Right atrium auricular region (tissue), 2 donors: ENCODE measurements at places on chromosomes 12 and 14. TPM values are rescaled to one million over a fixed set of nuclear protein-coding genes. Genes with fewer than 3 reads are reported as not detected.

The CAPZA3 gene
- not detected for total RNA-seq

- H3K36me3 ChIP-seq: peaks cover 23% of the 10 kb centered on the region
- no peaks in the 10 kb centered on the region for H3K4me1 ChIP-seq
- peak; percentile 69 for DNase-seq
- H3K4me3 ChIP-seq: peak overlapping the region; percentile 56
- H3K27ac ChIP-seq: peak overlapping the region; percentile 94
Observed at GRCh38 chr12:118136559-118137003, 657 bp downstream of the PEBP1 start.

The TMTC2 gene
- total RNA-seq: 2.9 TPM

The COL2A1 gene
- not detected for total RNA-seq

DNA sequence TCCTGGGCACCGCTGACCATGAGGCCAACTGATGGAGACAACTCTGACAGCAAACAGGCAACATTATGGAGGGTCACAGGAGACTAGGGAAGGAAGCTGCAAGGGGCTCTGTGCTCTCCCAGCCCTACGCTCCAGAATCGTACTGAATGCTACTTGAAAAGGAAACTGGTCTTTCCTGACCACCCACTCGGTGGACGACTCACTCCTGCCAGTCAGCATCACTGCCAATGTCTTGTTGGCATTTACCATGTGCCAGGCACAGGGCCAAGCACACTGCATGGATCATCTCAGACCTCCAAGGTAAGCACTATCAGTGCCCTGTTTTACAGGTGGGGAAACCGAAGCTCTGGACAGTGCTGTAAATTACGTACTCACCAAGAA lies 38.0 kb downstream of the CCDC85C start:
- H3K4me3 ChIP-seq: no peak overlapping the region
- H3K36me3 ChIP-seq: no peaks in the 10 kb centered on the region
- no peaks in the 10 kb centered on the region for H3K4me1 ChIP-seq
- no peaks in the 10 kb centered on the region for H3K27me3 ChIP-seq

- peak; percentile 61 for DNase-seq
- no peaks in the 10 kb centered on the region for H3K27me3 ChIP-seq
- no peaks in the 10 kb centered on the region for H3K36me3 ChIP-seq
- no peak overlapping the region for H3K4me3 ChIP-seq
- H3K27ac ChIP-seq: peak overlapping the region; percentile 14
Observed at GRCh38 chr14:51293149-51293911, 53.3 kb downstream of the TMX1 start.

DNA sequence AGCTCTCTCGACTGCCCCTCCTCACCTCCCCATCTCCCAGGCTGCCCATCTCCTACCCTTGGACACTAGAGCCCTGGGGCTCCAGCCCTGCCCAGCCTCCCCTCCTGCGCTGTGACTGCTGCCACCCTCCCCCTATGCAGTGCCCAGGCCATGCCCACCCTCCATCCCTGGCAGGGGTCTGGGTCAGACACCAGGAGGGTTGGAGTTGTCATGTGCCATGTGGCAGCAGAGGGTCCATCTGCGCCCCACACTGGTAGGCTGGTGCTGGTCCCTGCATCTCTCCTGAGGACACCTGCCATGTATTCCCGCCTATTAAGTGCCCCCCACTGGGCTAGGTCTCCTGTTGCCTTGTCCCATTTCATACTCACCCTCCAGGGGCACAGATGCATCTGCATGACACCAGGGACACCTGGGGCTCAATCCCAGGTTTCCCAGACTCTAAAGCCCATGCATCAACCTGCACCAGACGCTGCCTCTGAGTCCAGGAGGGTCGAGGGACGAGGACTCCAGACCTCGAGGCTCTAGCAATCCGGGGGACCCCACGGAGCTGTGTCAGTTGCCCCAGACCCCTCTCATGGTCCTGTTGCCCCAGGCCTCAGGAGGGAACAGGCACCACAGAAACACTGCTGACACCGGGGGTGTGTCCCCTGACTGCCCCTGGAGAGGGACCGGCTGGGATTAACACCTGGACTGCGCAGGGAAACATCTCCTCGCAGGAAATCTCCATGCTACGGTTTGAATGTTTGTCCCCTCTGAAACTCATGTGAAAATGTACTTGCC lies 23.4 kb upstream of the SFSWAP start:
- DNase-seq: no peak
- no peak overlapping the region for H3K4me3 ChIP-seq
- no peak overlapping the region for H3K27ac ChIP-seq
- no peaks in the 10 kb centered on the region for H3K27me3 ChIP-seq
- no peaks in the 10 kb centered on the region for H3K4me1 ChIP-seq

DNA sequence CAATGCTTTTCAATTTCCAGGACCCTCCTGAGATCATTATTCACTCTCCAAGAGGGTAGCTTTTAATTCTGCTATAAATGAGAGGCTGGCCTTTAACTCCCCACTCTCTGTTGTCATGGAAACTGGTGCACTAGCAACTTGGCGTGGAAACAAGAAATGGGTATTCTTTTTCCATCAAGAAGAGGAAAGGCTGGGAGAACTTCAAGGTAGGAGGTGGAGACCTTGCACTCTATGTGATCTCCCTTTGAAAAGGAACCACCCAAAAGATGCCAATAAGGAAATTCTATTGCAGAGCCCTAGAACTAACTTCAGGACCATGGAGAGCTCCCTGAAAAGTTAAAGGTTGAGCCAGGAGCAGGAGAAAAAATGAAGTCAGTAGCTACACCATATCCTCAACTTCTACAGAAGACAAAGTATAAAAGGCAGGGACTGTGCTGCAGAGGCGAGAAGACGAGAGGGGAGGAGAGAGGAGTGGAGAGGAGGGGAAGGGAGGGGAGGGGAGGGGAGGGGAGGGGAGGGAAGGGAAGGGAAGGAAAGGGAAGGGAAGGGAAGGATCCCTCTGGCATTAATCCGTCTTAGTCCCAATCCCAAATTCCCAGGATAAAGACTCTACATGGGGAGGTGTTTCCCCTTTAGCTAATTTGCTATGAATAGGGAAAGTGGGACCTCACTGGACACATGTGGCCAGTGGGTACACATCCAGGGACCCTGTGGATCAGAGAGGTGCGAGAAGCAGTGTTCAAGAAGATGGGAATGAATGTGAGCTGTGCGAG lies 46.7 kb upstream of the FICD start:
- H3K4me1 ChIP-seq: no peaks in the 10 kb centered on the region
- no peaks in the 10 kb centered on the region for H3K36me3 ChIP-seq
- DNase-seq: no peak
- no peak overlapping the region for H3K4me3 ChIP-seq
- no peak overlapping the region for H3K27ac ChIP-seq
- H3K27me3 ChIP-seq: no peaks in the 10 kb centered on the region

DNA sequence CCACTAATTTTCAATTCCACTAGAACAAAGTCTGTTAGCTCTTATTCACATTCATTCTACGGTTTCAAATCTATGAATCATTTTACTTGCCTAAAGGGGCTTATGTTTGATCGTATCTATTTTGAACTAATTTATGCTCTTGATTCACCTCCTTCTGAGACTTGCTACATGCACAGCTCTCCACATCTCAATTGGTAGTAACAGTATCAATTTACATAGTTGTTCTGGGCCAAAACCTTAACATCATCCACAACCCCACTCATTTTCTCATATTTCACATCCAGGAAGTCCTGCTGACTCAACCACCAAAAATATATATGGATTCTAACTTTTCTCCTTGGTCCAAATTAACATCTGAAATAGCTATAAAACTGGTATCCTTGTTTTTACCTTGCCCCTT lies 208.6 kb downstream of the RASSF9 start:
- no peak for DNase-seq
- no peaks in the 10 kb centered on the region for H3K27me3 ChIP-seq
- no peak overlapping the region for H3K4me3 ChIP-seq
- no peaks in the 10 kb centered on the region for H3K4me1 ChIP-seq

GRCh38 chr12:106249411-106250135 lies 1.8 kb upstream of the CKAP4 start:
- no peak overlapping the region for H3K4me3 ChIP-seq
- peak overlapping the region; percentile 99 for H3K27ac ChIP-seq
- no peak for DNase-seq

GRCh38 chr12:45582536-45582935 lies 147.0 kb upstream of the ARID2 start:
- DNase-seq: no peak
- H3K27me3 ChIP-seq: no peaks in the 10 kb centered on the region
- H3K4me1 ChIP-seq: no peaks in the 10 kb centered on the region
- no peak overlapping the region for H3K27ac ChIP-seq
- no peaks in the 10 kb centered on the region for H3K36me3 ChIP-seq
- H3K4me3 ChIP-seq: no peak overlapping the region

DNA sequence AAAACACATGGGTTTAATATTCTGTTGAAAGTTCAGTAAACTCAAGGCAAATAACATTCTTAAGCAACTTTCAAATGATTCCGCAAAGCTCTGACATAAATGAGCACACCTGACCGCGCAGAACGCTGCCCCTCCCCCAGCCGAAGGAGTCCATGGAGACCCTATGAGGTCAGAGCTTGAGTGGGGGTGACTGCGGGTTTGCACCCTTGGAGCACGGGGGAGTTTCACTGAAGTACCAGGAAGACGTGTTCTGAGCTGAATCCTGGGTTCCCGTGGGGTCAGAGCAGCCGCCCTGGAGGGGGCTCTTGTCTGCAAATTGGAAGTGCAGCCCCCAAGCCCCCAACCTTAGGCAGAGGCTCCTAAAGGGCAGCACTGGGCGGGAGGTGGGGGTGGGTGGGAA lies 324.1 kb upstream of the SFSWAP start:
- no peaks in the 10 kb centered on the region for H3K27me3 ChIP-seq
- DNase-seq: no peak
- H3K4me1 ChIP-seq: no peaks in the 10 kb centered on the region
- no peaks in the 10 kb centered on the region for H3K36me3 ChIP-seq
- H3K4me3 ChIP-seq: no peak overlapping the region
- no peak overlapping the region for H3K27ac ChIP-seq

- no peaks in the 10 kb centered on the region for H3K36me3 ChIP-seq
- no peaks in the 10 kb centered on the region for H3K27me3 ChIP-seq
- DNase-seq: no peak
- H3K4me3 ChIP-seq: no peak overlapping the region
Observed at GRCh38 chr12:109621901-109622364, 48.3 kb downstream of the MVK start.

DNA sequence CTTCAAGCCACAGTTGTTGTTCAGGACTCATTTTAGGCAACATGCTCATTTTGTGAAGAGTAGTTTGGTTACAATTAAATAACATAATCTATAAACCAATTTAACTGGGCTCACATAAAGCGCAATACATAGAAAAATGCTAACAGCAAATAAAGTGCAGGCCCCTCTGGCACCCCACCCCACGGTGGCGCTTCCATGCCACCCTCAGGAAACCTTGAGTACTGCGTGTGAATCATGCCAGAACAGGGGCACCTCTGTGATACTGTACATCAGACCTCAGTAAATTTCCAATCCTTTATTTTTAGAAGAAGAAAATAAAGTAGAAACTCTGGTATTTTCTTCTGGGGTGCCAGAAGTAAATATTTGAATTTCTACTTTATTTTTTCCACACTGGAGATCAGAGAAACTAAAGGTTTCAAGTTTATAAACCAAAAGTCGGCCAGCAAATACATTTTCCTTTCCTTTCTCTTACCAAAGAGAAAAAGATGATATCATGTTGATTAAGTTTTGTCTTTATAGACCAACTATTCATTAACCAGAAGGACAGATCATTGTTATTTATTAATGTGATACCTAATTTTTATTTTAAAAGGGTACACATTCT lies 316.8 kb downstream of the PAWR start:
- H3K36me3 ChIP-seq: no peaks in the 10 kb centered on the region
- H3K27me3 ChIP-seq: no peaks in the 10 kb centered on the region
- no peaks in the 10 kb centered on the region for H3K4me1 ChIP-seq
- H3K4me3 ChIP-seq: no peak overlapping the region
- no peak for DNase-seq
